Vagina (tissue), 2 donors: ENCODE measurements at places on chromosomes 3 and 15. TPM values are rescaled to one million over a fixed set of nuclear protein-coding genes. Genes with fewer than 3 reads are reported as not detected.

GRCh38 chr3:130529486-130530215, 12.7 kb downstream of the COL6A6 start:
- H3K27ac ChIP-seq = no peak overlapping the region
- H3K4me3 ChIP-seq = no peak overlapping the region
- no peaks in the 10 kb centered on the region for H3K4me1 ChIP-seq
- H3K27me3 ChIP-seq = no peaks in the 10 kb centered on the region
- H3K36me3 ChIP-seq = no peaks in the 10 kb centered on the region

Gene EPB42
- not detected for total RNA-seq

DNA sequence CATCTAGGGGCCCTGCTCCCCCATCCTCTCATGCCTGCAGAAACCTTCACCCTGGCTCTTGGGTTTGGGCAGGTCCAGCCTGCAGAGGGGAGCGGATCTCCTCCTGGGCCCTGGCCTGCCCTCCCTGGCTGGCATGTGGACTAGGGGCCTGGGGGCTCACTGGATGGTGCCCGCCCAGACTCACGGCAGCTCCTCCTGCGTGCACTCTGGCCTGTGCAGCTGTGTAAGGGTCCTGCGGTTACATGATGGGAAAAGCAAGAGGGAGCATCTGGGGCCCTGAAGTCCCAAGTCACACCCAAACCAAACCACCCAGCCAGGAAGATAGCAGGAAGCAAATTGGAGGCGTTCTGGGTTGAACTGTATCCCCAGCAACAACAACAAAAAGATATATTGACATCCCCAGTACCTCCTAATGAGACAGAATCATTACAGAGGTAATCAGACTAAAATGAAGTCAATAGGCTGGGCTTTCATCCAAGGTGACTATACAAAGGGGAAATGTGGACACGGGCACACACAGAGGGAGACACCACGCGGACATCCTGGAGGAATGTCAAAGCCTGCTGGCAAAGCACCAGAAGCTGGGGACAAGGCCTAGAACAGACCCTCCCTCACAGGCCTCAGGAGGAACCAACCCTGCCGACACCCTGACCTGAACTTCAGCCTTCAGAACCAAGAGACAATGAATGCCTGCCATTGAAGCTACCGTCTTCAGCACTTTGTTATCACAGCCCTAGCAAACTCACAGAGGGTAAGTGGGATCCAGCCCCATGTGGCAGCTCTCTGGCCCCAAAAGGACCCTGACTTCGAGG, 10.4 kb upstream of the CLK3 start:
- no peaks in the 10 kb centered on the region for H3K27me3 ChIP-seq
- H3K4me1 ChIP-seq = no peaks in the 10 kb centered on the region
- DNase-seq = no peak
- H3K4me3 ChIP-seq = no peak overlapping the region
- H3K36me3 ChIP-seq = no peaks in the 10 kb centered on the region
- H3K27ac ChIP-seq = no peak overlapping the region

DNA sequence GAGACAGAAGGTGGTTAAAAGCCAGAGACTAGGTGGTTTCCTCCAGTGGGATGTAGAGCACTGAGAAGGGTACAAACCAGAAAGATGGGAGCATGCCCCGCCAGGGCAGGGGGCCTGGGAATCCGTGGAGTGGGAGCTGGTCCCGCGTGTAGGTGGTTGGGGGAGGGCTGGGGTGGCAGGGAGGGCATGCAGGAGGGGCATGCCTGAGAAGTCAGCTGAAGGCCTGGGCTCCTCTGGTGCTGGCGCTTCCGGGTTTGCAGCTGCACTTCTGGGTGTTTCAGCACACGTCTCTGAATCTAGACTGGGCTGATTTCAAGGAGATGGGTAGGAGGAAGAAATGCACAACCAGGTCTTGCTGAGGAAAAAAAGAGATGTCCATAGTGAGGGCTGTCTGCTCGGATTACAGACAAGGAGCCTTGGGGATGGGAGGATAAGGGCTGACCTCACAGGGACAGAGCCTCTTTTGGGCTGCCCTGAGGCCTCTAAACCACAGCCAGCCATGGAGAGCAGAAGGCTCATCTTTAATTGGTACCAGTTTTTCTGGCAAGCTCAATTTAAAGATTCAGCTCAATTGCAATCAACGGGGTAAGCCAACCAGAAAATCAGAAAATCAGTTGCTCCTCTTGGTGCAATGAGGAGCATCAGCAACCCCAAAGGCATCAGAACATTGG, 151.9 kb downstream of the FAM43A start:
- peaks cover 5% of the 10 kb centered on the region for H3K4me1 ChIP-seq
- H3K27me3 ChIP-seq = no peaks in the 10 kb centered on the region
- H3K27ac ChIP-seq = no peak overlapping the region
- DNase-seq = no peak
- H3K36me3 ChIP-seq = no peaks in the 10 kb centered on the region
- no peak overlapping the region for H3K4me3 ChIP-seq

Gene LYZL4
- not detected for total RNA-seq

- no peak overlapping the region for H3K27ac ChIP-seq
- H3K4me1 ChIP-seq = no peaks in the 10 kb centered on the region
- no peaks in the 10 kb centered on the region for H3K36me3 ChIP-seq
- H3K27me3 ChIP-seq = no peaks in the 10 kb centered on the region
- no peak overlapping the region for H3K4me3 ChIP-seq
Observed at GRCh38 chr3:138066383-138066782, 49.0 kb downstream of the DZIP1L start.

GRCh38 chr3:161212906-161213305, 8.2 kb upstream of the NMD3 start:
- H3K4me1 ChIP-seq = no peaks in the 10 kb centered on the region
- DNase-seq = no peak
- no peak overlapping the region for H3K27ac ChIP-seq

DNA sequence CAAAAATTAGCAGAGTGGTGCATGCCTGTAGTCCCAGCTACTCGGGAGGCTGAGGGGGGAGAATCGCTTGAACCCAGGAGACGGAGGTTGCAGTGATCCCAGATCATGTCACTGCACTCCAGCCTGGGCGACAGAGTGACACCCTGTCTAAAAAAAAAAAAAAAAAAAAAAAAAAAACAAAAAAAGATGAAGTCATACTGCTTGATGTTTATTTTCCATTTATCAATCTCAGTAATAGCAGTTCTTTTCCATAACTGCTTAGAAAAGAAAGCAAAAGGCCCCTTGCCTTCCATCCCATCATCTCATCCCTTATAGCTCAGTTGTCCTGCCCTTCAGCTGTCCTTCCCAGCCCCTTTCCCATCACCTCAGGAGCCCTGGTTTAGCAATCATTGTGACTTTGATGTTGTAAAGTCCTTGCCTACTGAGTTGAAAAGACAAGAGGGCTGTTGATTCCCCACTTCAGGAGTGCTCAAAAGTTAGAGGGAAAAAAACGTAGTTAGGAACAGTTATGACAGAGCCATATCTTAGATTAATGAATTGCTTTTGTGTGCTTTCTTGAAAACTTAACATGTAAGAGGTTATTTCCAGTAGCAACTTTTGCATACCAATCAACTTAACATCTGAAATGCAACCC, 18.0 kb upstream of the THRB start:
- H3K27me3 ChIP-seq = no peaks in the 10 kb centered on the region
- H3K36me3 ChIP-seq = no peaks in the 10 kb centered on the region
- no peak overlapping the region for H3K27ac ChIP-seq

Gene SLC9C1
- not detected for total RNA-seq

DNA sequence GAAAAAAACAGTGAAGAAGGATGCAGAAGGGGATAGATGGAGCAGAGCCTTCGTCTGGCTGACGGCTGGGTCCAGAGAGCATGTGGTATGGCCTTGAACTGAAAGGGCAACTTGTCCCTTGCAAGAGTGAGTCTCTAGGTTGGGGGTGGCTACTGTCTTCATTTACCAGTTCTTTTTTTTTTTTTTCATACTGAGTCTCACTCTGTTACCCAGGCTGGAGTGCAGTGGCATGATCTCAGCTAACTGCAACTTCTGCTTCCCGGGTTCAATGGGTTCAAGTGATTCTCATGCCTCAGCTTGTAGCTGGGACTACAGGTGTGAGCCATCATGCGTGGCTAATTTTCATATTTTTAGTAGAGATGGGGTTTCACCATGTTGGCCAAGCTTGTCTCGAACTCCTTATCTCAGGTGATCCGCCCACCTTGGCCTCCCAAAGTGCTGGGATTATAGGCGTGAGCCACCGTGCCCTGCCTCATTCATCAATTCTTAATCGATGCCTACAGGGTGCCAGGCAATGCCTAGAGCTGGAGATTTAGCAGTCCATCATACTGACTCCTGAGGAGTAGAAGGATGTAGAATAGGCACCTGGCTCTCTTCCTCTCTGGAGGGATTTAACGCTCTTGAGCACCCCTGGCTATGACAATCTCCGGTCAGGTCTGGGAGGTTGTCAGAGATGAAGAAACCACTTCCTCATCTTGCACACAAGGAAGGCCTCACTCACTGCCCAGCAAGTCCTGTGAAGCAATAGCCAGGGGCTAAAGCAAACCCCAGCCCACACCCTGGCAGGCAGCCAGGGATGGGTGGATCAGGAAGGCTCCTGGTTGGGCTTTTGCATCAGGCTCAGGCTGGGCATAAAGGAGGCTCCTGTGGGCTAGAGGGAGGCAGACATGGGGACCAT, at the start of gene CAMP:
Gene CAMP, plus strand, starts transcription at position 880 of the 898 bp plus-strand sequence. Its CDS starts 17 bp downstream, at position 897.
- H3K27ac ChIP-seq = no peak within 1 kb of the TSS
- peaks cover 6% of the 10 kb centered on the region for H3K4me1 ChIP-seq
- DNase-seq = no peak
- no peak within 1 kb of the TSS for H3K4me3 ChIP-seq
- H3K27me3 ChIP-seq = no peaks in the 10 kb centered on the region
- no peaks in the 10 kb centered on the region for H3K36me3 ChIP-seq

- no peak overlapping the region for H3K27ac ChIP-seq
- H3K4me1 ChIP-seq = peaks cover 11% of the 10 kb centered on the region
- no peaks in the 10 kb centered on the region for H3K27me3 ChIP-seq
Observed at GRCh38 chr3:128873244-128874022, 6.0 kb upstream of the ACAD9 start.

Gene CDC25A
- total RNA-seq = 8.8 TPM

DNA sequence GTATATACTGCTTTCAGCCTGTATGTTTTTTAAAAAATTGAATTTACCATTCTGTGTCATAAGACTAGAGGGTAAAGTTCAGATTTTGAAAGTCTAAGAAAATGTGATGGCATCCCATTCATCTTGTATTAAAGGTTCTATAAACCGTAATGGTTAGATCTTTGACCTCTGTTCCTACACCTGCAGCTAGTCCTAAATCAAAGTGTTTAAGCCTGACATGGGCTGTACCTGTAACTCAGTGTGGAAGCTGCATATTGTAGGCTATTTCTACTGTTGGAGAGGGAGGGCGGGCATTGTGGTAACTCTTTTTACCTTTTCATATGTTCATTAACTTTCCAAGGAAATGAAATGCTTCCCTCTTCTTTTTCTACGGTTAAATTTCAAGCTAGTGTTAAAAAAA, 53.9 kb downstream of the ARHGEF26 start:
- no peaks in the 10 kb centered on the region for H3K27me3 ChIP-seq
- no peak for DNase-seq
- H3K36me3 ChIP-seq = no peaks in the 10 kb centered on the region
- H3K27ac ChIP-seq = no peak overlapping the region

DNA sequence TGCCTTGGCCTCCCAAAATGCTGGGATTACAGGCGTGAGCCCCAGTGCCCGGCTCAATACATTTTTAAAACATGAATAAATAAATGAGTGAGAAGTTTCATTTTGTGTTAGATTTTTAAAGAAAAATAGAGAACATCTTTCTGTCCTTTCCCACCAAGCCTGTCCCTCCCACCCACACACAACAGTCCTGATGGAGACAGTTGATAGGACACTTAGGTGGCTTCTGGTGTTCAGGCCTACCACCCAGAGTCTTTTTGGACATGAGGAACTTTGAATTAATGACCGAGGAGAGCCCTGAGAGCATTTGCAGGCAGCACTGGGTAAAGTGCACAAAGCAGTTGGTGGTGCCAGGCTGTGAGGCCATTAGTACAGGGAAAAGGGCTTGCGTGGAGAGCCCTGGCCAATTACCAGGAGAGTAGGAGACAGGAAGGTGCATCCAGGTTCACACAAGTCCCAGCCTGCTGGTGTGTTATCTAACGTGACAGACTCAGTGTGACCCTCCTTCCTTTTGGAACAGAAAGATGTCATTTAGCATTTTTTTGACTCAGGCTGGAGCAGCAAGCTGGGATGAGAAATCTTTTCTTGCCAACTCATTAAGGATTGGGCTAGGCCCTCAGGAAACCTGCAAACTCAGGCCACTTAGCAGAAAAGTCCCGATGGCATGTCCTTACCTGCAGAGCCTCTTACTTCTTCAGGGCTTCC, 103.6 kb downstream of the PDCD6IP start:
- H3K27ac ChIP-seq = no peak overlapping the region
- H3K4me3 ChIP-seq = no peak overlapping the region
- H3K27me3 ChIP-seq = no peaks in the 10 kb centered on the region
- no peak for DNase-seq

Gene ITIH1
- total RNA-seq = 0.98 TPM

DNA sequence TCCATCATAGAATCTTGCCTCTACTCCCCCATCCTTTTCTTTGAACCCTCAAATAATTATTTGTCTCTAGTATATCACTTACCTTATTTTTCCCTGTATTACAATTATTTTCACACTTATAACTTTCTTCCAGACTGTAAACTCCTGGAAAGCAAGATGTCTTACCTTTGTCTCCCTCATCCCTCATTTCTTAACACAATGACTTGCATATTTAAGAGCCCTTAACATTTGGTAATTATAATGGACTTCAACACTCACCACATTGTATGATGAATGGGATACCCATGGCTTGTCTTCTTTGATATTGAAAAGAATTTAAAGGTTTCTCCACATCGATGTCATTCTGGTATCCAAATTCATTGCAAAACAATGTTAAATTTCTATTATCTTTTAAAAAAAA, 81.4 kb upstream of the GUCA1C start:
- DNase-seq = no peak
- H3K4me3 ChIP-seq = no peak overlapping the region
- no peaks in the 10 kb centered on the region for H3K27me3 ChIP-seq
- no peaks in the 10 kb centered on the region for H3K36me3 ChIP-seq
- no peaks in the 10 kb centered on the region for H3K4me1 ChIP-seq
- H3K27ac ChIP-seq = no peak overlapping the region

DNA sequence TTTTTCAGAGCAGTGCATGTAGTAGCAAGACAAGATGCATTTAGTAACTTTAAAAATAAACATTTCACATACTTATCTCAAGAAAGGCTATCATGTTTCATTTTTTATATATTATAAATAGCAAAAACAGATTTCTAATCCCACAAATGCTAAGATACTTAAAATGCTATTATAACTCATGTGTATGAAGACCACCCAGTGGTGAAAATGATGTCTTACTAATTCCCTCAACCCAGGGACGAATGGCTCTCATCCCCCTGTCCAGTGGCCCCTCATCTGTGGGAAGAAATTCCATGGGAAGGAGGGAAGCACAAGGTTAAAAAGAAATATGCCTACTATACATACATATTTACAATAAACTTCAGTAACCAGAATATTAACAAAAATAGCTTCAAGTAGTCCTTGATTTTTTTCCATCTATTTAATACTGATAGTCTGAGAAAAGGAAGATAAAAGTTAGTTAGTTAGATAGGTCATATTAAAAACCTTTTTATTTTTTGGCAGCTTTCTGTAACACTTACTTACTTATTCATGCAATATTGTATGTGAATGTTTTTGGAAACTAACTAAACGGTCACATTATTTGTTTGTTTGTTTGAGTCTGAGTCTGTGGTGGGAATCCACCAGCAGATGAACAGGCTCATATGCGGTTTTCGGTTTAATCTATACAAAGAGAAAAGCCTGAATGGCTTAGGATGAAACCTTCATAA, 14.8 kb downstream of the NR2E3 start:
- H3K4me3 ChIP-seq = no peak overlapping the region
- no peak overlapping the region for H3K27ac ChIP-seq
- DNase-seq = no peak
- no peaks in the 10 kb centered on the region for H3K27me3 ChIP-seq
- no peaks in the 10 kb centered on the region for H3K4me1 ChIP-seq
